ENCODE measurements at places on chromosomes 3 and 15.
A peak's percentile ranks its signal among the peaks of the same experiment; 100 is the strongest.

- peak; percentile 30 for DNase-seq
Measured at GRCh38 chr3:64748244-64748904, 60.6 kb upstream of the ADAMTS9 start.

DNA sequence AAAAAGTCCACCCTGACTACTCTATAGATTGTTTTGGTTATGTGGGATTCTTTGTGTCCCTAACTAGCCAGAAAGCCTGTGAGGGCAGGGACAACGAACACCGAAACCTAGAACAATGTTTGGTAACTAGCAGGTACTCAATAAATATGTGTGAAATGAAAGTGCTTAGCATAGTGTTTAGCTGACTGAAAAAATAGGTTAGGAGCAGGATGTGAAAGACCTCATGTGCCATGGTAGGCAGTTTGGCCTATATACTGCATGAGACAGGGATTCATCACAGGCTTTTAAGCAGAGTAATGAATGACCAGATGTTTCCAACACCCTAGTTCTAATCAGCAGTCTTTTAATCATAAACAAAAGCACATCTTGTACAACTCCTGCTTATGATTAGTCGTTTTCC is 64.2 kb downstream of the MYO5A start:
- DNase-seq = no peak

- DNase-seq = peak; percentile 87
Measured at GRCh38 chr15:89457086-89457485, 39.3 kb downstream of the RHCG start.

GRCh38 chr3:3101660-3102458 is 8.3 kb downstream of the IL5RA start:
- DNase-seq = no peak

DNA sequence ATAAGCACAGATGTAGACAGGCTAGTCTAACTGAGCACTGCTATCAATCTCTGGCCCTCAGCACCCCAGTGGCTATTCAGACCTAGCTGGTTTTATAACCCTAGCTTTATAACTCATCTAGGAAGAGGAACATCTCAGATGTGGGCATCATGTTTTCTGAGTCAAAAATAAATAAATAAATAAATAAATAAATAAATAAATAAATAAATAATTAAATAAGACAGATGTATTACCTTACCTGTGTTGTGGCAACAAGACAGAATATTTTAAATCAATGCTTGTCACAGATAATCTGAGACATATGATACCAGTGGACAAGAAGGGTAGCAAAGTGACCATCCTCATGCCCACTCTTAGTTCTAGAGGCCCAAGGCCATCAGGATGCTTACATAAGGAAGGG is 52.2 kb downstream of the EFHB start:
- DNase-seq = no peak

- no peak for DNase-seq
Measured at GRCh38 chr3:52029053-52029452, 27.3 kb downstream of the DUSP7 start.

DNA sequence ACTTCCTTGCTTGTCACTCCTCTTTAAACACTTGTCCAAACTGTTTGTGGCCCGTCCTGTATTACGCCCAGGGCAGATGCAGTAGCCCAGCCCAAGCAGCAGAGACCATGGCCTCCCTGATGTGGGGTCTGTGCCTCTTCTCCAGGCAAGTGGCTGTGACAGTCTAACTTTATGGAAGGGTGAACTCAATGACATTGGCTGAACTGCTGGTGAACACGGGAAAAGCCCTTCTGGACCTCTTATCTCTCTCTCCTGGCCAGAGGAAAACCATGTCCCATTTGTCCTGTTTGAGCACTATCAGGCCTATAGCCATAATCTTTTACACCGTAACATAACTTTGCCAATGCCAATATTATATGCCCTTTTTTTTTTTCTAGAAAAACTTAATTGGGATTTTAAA is 67.6 kb downstream of the SMAD3 start:
- no peak for DNase-seq

DNA sequence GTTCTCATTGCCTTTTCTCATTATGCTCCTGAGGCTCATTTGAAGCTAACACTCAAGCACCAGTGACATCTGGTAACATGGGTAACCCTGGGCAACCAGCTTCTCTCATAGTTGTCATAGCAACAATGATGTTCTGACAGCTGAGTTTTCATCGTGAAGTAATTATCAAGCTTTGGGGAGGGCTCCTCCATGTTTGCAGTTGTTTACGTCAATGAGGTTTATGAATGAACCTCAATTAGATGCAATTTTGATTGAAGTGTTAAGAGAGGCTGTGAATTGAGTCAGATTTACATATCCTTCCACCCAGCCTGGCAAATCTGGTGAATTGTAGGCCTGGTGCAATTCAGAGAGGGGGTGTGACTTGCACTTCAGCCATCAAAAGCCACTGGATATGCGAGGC is 119.3 kb upstream of the CHD2 start:
- peak; percentile 37 for DNase-seq

DNA sequence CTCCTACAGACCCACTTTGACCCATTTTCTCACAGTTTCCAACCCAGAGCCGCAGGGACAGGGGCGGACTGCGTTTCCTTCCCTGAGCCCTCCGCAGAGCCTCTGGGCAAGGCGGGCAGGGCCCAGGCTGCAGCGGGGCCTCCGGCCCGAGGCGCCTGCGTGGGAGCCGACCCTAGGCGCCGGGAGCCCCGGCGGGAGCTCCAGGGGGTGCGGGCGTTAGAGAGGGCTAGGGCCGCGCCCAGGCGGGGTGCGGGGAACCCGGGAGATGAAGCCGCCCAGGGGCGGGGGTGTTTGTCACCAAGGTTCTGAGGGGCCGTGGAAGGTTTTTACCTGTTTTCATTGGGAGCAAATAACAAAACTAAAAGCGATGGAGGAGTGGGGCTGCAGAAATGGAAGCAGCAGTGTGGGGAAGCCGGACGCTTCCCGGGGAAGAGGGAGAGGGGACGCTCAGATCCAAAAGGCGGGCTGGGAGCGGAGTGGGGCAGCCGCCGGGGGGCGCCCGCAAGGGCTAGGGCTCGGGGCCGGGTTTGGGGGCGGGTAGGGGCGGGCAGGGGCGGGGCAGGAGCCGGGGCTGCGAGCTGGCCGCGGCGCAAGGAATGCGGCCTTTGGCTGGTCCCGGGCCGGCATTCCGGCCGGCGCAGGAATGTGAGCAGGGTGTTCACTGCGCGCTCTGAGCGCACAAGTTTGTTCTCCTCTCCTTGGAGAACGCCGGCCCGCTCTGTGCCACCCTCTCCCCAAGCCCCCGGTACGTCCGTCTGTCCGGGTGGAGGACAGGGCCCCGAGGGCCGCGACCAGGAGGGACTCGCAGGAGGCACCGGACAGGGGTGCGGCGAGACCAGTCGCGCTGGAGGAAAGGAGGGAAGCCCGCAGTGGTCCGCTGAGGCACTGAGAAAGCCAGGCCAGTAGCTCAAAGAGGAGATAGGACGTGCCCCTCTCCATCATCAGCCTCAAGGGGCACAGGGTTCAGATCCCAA is 61.1 kb downstream of the AMOTL2 start:
- no peak for DNase-seq

DNA sequence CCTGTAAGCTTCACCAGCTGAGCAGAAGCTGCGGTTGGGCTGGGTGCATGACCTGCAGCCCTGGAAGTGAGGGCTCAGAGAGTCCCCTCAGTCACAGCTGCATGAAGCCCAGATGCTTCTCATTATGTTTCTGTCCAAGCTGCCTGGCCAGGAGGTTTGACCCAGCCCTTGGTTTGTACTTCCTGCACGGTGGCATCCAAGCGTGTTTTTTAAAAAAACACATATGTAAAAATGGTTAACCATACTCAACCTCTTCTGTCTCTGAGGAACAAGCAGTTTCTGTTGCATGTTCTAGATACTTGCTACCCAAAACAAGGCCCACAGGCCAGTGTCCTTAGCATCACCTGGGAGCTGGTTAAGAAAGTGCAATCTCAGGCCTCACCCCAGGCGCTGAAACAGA is 76.0 kb upstream of the ATP10A start:
- DNase-seq = no peak

DNA sequence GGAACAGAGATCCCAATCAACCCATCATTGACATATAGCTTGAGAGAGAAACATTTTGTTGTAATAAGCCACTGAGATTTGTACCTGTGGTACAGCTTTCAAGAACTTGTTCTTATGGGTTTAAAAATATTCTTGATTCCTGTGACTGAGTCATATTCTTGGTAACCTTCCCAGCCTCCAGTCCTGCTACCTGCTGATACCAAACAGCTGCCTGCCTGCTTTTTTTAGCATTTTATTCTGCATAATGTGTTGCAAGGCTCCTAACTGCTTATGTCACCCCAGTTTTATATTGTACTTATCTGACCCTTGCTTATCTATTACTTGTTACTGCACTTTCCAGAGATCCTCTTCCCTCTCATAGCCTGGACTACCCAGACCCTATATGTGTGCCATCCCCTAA is 349.3 kb upstream of the SOX2 start:
- no peak for DNase-seq

DNA sequence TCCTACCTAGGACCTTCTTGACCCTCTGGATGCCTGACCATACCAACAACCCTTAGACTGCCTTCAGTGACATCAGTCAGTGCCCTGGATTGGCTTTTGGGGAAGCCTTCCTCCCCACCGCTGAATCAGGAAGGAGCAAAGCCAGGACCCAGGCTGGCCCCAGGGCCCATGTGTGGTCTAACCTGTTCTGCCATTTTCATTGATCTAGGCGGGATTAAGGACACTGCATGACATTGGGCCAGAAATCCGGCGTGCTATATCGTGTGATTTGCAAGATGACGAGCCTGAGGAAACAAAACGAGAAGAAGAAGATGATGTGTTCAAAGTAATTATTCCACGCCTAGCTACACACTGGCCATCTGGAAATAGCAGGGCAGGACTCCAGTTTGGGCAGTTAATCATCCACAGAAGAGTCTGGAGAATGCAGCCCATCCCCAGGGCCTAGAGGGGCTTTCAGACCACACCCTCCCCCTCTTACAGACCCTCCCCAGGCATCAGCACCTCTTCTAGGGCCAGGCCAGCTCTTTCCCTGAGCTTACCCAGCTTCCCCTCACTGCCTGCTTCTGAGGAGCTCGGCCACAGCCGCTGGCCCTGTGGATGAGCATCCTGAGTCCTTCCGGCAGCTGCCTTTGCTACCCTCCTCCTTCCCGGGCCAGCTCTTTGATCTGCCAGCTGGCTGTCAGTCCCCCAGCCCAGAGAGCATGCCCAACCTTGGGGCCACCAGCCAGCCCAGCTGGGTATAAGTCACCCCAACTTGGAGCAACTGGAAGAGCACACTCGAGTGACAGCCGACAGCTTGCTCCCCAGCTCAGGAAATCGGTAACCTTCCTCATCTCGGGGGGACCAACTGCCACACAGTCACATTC is 45.9 kb downstream of the CHDH start:
- no peak for DNase-seq

- DNase-seq = peak; percentile 9
Measured at GRCh38 chr3:46701181-46701939, at the start of gene TMIE. TMIE (plus strand) TSS chr3:46701392; CDS start chr3:46701488, 96 bp downstream.

- no peak for DNase-seq
Measured at GRCh38 chr3:47581422-47581821, 2.8 kb upstream of the CSPG5 start.

DNA sequence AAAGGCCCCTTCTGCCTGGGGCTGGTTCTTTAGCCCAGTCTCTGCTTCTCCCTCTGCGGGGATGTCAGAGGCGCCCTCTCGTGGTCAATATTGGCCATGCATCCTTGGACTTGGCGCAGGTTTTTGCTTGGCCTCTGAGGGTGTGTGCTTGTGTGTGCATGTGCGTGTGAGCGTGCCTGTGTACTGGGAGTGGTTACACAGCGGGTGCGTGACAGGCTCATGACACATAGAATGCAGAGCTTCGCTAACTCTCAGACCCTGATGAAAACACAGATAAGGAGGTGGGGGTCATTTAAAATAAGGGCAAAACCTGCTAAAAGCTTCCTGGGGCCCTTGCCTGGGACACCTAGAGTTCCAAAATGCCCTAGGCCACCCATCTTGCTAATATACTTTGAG is 160.9 kb downstream of the SMAD6 start:
- peak; percentile 81 for DNase-seq

DNA sequence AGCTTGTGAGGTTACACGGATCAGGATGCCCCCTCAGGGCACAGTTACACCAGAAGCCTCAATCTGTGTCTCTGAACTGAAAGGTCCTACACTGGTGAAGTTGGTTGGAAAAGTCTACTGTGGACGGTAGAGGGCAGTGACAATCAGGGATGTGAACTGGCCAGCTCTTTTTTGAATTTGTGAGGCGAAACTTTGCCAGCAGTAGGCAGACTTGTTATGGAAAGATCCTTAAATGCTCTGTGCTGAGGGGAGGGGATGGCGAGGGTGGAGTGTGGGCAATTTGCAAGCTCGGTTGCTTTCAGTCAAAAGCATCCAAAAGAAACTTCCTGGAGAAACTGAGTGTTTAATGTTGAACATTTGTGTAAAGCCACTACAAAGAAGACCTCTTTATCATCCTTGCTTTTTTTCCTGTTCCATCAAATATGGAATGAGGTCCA is 127.4 kb upstream of the ABHD17C start:
- DNase-seq = peak; percentile 71

- DNase-seq = no peak
Measured at GRCh38 chr3:183259087-183259486, 6.0 kb downstream of the B3GNT5 start.

DNA sequence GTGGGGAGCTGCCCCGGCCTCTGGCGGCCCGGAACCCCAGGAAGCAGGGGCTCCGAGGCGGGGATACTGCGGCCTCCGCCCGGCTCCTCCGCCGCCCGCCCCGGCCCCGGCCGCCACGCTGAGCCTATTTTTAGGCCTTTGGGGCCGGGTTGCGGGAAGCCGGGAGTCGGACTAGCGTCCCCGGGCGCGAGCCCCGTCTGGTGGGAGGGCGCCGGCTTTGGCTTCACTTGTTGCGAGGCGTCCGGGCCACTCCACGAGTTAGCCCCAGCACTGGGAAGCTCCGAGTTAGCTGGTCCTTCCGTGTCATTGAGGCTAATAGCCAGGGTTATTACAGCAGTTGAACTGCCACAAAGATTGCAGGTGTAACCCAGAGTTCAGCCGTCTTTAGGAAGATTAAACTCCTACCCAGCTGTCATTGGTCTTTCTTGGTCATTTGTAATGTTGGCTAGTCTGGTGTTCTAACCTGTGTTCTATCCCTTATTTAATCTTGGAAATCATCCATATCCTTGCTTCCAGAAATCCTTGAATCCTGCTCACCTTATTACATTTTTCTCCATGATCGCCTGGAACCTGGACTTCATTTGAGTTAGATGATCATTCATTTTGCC is 791 bp downstream of the GYG1 start:
- peak; percentile 84 for DNase-seq

GRCh38 chr15:99476413-99477222 is 89.2 kb upstream of the MEF2A start:
- DNase-seq = no peak

- peak; percentile 74 for DNase-seq
Measured at GRCh38 chr3:42012935-42013690, 51.2 kb upstream of the ULK4 start.

DNA sequence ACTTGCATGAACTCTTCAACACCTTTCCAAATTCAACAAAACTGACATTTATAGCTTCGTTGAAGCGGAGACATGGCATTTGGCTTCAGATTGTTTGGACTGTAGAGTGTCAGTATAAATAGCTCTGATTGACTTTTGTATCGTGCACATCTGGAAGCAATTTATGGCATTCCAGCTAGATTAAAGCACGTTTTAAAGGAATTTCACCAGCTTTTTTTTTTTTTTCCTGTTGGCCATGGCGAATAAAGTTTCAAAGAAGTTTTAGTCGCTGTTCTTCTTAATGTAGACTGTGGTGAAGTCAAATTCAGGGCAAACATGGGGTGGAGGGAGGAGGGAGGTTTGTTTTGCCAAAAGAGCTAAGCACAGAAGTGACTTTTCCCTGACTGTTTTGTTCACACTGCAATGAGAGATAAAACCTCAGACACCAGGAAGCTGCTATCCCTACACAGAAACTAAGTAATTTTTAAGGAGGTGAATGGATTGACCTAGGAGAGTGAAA is 391.0 kb upstream of the RARB start:
- no peak for DNase-seq
